NCI-H460 (cell line): ENCODE measurements at places on chromosomes 7 and 10. TPM values are rescaled to one million over a fixed set of nuclear protein-coding genes. Genes with fewer than 3 reads are reported as not detected.
A peak's percentile ranks its signal among the peaks of the same experiment; 100 is the strongest.

Gene ANAPC16
- 170 and 182 TPM in 2 replicates for total RNA-seq

- no peak for DNase-seq
Observed at GRCh38 chr10:29407280-29407858, 118.5 kb downstream of the LYZL1 start.

Gene TWIST1
- total RNA-seq, result not detected in 2 replicates

Gene CDNF
- total RNA-seq, result 0.69 TPM in 1 of 2 replicates, not detected in the other

Gene ZFYVE27
- total RNA-seq, result 22.5 and 26.0 TPM in 2 replicates

GRCh38 chr7:103065667-103066066 is 8.9 kb downstream of the FBXL13 start:
- DNase-seq, result peak; percentile 31

GRCh38 chr10:89327803-89328441 is at the start of gene IFIT3:
Gene IFIT3 (plus strand): TSS chr10:89327997. CDS start chr10:89328074, 77 bp downstream.
- DNase-seq, result peak; percentile 60

GRCh38 chr10:7861509-7862120 is 43.3 kb downstream of the TAF3 start:
- DNase-seq, result no peak

DNA sequence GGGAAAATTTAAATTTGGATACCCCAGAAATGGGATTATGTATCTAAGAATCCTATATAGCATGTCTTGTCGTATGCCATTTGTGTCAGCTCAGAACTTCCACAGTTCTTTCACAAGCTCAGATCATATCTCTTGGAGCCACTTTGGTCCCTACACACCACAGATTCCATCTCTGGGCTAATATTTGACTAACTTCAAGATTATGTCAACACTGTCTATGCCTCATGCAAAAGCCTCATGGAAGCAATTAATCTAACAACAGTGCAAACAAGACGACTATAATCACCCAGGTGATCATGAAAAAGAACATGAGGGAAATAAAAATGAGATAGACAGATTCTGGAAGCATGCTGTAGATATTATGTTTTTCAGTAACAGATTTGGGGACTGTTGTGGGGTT is 189.1 kb downstream of the LRRTM3 start:
- DNase-seq, result no peak

DNA sequence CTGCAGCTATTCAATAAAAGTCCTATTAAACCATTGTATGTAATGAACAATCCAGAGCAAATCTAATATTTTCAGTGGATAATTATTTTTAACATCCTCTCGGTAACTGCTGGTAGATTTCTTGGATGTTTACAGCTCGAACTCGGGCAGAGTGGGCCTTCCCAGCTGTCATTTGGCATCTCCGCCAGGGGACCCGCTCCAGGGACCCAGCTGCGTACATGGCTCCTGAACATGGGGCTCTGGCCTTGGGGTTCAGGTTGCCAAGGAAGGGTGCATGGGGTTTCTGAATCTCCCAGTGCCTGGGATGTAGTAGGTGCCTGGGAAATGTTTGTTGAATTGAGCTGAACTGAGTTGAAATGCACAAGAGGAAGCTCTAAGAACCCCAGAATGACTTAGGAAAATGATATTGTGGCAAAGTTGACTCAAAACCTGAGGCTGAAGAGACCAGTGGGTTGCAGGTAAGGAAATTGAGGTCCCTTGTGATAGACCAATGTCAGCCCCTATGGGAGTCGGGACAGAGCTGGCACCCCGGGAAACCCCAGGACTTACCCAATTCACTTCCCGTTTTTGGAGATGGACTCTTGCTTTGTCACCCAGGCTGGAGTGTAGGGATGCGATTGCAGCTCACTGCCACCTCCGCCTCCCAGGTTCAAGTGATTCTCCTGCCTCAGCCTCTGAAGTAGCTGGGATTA is 228.4 kb downstream of the CUX1 start:
- no peak for DNase-seq

DNA sequence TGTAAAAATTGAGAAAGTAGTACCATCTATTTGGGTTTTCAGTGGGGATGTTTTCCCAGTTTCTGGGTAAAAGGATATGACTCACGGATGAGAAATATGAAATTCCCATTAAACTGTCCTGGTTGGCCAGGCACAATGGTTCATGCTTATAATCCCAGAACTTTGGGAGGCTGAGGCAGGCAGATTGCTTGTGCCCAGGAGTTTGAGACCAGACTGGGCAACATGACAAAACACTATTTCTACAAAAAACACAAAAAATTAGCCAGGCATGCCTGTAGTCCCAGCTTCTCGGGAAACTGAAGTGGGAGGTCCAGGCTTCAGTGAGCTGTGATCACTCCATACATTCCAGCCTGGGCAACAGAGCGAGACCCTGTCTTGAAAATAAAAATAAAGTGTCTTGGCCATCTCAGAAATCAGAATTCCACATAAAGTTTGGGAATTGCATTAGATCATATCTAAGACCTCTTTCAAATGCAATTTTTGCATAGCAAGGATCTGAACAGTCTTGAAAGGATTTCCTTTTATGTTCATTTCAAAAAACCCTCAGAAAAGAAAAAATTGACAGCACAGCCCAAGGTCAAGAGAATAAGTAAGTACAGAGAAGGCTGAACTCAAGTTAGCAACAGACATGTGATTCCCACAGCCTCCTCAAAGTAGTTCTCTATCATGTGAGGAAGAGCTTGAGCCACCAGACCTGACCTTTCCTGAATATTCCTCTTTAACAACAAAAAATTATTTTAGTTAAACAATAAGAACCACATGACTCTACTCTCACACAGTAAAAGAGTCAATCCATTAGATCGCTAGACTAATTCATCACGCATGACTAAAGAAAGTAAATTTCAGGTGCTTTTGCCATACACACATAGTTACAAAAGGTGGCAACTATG is 141.5 kb upstream of the CAV2 start:
- no peak for DNase-seq

DNA sequence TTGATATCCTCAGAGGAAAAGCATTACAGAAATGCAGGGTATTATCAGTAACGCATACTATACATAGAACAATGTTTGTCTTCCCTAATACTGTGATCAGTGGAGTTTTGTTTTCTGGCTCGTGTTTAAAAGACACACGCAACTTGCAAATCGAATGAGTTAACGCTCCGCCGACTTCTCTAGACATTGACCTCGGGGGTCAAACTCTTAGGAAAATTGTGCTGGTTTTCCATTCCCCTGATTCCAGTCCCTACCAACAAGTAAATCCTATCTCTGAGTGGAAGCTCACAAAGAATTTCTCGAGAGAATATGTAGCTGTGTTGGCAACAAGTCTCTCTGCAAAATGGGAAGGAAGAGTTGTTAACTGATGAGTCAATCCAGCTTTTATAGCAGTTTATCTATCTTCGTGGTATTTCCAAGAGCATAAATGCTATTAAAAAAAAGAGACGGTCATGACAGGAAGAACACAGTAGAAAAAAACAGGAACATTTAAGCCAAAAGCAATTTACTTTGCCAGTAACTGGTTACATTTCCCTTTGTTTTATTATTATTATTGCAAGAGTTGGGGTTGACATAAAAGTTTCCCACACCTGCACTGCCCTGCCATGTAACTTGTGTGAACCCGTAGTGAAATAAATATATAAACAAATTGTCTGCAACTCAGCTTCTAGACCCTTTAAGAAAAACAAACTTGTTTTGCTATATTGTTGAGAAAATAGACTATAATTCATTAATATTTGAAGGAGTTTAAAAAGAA is 144.4 kb downstream of the ARID5B start:
- no peak for DNase-seq

GRCh38 chr10:6607778-6608177 is 27.7 kb upstream of the PRKCQ start:
- no peak for DNase-seq

DNA sequence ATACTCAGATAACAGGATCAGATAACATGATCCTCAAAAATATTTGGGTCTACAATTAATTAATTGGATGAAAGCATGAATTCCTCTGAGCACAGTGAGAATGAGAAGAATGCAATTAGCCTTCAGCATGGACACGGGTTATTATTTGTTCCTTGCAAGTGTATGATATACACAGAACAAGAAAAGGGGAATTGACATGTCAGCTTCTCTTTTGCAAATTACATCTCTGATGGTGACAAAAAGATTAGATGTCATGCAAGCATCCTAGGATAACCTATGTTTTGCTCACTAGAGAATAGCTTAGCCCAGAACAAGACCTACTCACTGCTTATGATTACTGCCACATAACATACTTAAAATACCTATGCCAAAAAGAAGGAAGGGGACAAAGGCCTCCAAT is 120.3 kb downstream of the ABLIM1 start:
- DNase-seq, result no peak

- DNase-seq, result no peak
Observed at GRCh38 chr7:47480576-47481538, 101.1 kb downstream of the TNS3 start.
